ENCODE measurements at places on chromosomes 13 and 19.

- DNase-seq = peak; percentile 71
Measured at GRCh38 chr19:39843919-39844793, 2.0 kb downstream of the FBL start.

DNA sequence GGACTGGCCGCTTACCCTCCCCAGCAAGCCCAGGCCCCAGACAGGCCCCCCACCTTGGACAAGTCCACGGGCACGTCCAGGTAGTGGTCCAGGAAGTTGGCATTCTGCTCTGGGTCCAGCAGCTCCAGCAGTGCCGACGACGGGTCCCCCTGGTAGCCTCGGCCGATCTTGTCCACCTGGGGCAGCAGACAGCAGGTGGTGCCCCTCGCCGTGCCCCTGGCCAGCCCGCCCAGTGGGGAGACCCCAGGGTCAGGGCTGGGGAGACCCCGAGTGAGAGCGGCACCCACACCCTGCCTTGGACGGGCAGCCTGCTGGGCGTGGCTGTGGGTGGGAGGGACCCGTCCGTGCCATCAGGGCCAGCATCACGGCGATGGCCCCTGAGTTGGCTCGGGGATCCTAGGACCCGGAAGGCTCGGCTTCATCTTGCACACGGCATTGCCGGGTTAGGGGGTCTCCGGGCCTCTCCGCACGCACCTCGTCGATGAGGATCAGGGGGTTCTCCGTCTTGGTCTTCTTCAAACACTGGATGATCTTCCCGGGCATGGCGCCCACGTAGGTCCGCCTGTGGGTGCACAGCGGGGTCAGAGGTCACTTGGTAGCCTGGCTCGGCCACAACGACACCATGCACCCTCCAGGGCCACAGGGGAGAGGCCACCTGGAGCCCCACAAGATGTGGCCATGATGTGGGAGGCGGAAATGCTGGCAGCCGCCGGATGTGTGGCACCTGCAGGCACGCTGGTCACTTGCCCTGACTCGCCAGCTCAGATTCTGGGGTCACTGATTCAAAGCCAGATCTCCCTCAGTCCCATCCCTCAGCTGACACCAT is 6.3 kb downstream of the RPL36 start:
- no peak for DNase-seq

GRCh38 chr13:25384758-25385410 is 13.1 kb downstream of the ATP8A2 start:
- no peak for DNase-seq

DNA sequence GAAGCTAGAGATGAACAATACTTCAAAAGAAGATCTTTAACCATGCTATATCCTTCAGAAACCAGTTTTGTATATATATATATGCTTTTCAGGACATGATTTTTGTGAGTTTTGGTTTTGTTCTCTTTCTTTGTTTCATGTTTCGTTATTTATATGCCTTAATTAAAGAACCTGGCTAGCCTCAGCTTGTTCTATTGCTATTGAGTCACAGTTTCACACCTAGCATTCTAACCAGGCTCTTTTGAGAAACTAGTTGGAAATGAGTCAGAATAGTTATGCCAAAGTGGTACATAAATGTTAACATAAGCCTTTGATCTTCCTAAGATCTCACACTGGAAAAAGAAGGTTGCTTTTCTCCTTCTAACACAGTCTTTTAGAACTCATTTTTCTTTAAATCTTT is 1925.2 kb downstream of the OLFM4 start:
- DNase-seq = no peak

- peak; percentile 26 for DNase-seq
Measured at GRCh38 chr19:4522291-4523002, 4.2 kb upstream of the PLIN4 start.

DNA sequence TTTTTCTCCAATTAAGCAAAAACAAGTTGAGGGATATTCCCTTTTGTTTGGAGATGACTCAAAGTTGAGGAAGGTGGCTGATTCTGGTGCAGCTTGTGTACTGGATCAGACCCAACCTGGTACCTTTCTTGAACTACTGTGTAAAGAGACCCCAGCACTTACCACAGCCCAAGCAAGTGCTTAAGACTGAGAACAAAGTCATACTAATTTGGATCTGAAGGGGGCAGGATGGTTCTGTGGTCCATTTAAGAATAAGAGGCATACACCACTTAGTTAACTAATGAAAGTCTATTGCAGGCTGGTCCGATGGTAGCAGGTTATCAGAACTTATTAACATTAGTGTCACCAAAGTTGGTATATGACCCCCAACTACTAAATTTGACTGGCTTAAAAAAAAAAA is 6.3 kb downstream of the THSD1 start:
- peak; percentile 58 for DNase-seq

GRCh38 chr19:13040232-13040947 is 45.1 kb downstream of the NFIX start:
- DNase-seq = no peak

DNA sequence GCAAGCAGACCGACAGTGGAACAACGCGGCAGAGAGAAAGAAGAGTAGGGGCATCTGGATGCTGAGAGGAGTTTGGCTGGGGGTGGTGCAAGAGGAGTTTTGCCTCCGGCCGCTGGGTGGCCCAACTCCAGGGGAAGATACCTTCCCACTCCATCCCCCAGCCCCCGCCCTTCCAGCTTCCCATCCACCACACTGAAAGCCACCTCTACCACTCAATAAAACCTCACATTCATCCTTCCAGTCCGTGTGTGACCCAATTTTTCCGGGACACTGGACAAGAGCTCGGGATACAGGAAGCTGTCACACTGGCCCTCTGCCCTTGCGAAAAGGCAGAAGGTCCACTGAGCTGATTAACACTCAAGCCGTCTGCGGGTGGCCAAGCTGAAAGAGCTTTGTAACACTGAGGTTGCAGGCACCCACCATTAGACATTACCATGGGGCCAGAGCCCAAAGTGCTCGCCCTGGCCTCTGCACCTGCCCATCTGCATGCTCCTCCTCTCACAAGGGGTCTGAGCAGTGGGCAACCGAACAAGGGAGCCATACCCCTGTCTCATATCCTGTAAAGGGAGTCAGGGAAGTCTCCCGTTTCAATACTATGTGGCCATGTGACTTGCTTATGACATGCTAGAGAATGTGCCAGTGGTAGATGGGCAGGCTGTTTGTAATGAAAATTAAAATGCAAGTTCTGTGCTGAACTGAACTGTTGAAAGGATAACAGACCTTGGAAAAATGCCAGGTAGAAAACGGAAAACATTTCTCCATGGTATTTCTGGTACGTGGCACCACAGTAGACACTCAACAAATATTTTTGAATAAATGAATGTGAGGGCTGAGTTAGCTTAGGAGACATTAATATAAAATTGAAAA is 205.1 kb upstream of the STARD13 start:
- peak; percentile 86 for DNase-seq

DNA sequence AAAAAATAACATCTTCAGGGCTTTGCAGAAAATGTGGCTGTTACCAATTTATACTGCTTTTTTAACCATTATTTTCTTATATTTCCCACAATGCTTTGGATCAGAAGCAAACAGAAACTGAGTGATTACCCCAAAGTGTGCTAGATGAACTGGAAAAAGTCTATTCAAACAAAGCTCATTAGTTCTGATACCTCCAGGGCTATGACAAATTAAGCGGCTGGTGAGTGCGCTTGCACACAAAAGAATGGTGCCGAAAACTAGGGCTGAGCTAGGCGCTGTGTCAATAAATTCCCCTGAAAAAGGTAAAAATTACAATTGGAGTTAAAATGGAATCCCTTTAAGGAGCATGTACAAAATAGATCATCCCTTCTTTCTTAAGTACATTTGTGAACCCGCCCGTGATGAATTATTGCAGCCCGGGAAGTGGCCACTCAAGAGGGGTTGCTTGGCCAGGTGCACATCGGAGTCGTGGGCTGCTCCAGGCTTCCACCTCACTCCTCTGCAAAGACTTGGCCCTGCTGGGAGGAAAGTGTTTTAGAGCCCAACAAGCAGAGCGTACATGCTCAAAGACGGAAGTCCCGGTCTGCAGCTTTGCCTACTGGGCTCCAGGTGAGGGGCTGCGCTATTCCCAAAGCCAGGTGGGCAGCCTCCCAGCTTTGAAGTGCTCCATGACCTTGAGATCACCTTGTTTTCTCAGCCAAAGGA is 164.0 kb upstream of the ZNF507 start:
- no peak for DNase-seq

Data from cardiac fibroblast (primary cell).